Posterior cingulate gyrus (tissue), 11 donors: ENCODE measurements at places on chromosomes 1 and 21.

DNA sequence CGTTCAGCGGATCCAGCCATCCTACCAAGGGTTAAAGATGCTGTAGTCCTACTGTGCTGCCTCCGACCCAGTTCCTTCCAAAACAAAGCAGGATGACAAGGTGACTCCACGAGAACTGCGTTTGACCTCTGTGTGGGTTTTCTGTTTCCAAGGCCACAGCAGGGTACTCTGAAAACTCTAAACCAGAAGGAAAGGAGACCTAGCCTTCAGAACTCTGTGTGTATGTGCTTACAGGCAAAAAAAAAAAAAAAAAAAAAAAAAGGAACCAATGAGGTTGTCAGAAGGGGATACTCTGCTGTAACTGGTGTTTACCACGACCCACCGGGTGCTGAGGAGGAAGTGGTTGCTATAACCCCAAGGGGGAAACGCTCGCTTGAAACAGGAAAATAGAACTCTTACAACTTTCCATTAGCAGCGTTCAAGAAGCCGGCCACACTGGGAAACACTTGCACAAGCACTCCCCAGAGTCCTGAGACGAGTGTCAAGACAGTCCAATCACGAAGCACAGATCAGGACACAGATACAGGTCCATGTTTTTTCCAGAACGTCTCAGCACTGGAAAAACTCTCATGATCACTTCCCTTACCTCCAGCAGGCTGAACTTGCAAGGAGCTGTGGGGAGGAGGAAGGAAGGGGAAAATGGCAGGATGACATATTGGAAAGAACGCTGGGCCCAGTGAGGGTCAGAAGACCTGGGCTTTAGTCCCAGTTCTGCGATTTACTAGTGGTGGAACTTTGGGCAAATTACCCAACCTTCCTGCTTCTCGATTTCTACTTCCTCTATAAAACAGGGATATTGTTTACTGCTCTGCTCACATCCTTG is 64.0 kb downstream of the ITPKB start:
- no peak for DNase-seq

DNA sequence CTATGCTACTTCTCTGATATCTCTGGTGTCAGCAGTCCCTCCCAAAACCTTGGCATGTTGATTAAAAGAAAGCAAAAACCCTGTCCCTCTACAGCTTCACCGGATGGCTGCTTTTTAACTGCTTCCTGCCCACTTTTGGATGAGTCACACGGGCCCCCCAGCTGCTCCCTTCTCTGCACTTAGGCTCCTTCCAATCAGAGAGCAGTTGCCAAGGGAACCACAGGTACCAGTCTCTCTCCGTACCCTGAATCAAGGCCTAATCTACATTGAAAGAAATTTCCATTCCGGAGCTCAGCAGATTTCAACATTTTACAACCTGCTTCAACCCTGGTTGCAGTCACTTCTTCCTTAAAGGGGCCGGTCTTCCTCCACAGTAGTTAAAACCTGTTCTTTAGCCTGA is 70.6 kb upstream of the GJB5 start:
- DNase-seq = no peak

GRCh38 chr21:45833414-45833813 is 148.2 kb upstream of the COL6A1 start:
- DNase-seq = no peak

- no peak for DNase-seq
Measured at GRCh38 chr1:54623216-54624007, at the start of gene FAM151A. FAM151A (minus strand) TSS chr1:54623525; CDS start chr1:54623395, 130 bp downstream.

DNA sequence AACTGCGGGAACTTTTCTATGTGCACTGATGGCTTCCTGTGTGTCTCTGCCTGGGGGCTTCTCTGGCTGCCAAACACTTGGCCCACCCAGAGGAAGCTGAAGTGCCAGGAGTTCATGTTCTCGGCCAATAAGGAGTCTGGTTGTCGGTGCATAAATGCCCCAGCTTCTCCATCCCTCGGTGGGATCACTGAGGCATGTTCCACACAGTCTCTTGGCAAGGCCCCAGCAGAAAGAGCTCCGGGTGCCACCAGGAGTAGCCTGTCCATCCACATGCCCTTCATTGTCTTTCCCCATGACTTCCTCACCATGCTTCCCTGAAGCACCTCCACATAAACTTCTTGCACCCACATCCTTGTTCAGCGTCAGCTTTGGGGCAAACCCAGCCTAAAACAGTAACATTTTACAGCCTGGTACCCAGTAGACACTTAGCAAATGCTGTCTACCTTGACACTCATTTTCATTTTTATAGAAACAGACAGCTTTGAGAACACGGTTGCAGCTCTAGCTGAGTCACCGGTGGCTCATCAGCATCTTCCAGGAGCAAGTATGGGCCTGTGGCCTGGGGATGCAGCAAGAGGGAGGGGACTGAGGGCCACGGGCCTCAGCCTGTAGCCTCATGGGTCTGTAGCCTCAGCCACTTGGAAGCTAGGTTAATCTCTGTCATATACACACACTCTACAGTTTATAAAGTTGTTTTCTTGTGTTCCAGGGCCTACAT is 14.8 kb upstream of the CDCP2 start:
- no peak for DNase-seq

- DNase-seq = no peak
Measured at GRCh38 chr1:169128562-169128961, 22.1 kb downstream of the ATP1B1 start.

- no peak for DNase-seq
Measured at GRCh38 chr1:89598450-89599331, 34.2 kb upstream of the LRRC8C start.
